ENCODE measurements at places on chromosomes 5 and 9. TPM values are rescaled to one million over a fixed set of nuclear protein-coding genes. Genes with fewer than 3 reads are reported as not detected.

DNA sequence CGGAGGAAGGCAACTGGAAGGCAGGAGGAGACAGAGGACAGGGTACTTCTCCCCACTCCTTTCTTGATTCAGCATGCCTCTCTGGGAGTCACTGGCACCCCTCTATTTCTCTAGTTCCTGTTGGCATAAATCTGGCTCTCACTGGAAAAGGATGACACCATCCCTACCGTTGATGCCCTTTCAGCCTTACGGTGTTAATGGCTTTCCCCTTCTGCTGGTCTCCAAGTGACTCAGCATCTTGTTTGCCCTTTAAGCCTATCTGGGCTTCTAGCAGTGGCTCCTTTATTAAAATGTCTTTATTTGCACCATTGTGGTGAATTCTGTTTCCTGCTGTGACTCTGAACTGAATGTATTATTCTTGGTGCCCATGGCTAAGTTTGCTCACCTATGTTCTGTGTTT lies 227.3 kb upstream of the GLRA1 start:
- no peak for DNase-seq

GRCh38 chr5:168027007-168027406 lies 264.4 kb upstream of the WWC1 start:
- DNase-seq, result no peak

GRCh38 chr9:136122425-136123383 lies 4.0 kb upstream of the TMEM250 start:
- DNase-seq, result peak; percentile 65

- DNase-seq, result no peak
Observed at GRCh38 chr5:6856653-6857052, 143.4 kb downstream of the TENT4A start.

DNA sequence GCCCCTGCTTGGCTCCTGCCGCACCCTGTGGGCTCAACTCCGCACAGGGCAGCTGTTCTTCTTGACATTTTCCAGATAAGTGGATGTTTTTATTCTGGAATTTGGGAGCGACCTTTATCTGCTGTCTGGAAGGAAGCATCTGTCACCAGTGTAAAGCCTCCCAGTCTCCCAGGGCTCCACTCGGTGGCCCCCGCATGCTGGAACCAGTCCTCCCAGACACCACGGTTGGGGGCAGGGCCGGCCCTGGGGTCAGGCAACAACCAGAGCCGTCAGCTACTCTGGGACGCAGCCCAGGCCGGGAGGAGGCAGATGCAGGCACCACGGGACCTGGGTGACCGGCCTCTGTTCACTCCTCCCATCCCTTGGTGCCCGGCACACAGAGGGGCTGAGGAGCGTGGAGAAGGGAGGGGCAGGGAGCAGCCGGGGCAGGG lies 92.8 kb upstream of the ADAMTS2 start:
- DNase-seq, result no peak

DNA sequence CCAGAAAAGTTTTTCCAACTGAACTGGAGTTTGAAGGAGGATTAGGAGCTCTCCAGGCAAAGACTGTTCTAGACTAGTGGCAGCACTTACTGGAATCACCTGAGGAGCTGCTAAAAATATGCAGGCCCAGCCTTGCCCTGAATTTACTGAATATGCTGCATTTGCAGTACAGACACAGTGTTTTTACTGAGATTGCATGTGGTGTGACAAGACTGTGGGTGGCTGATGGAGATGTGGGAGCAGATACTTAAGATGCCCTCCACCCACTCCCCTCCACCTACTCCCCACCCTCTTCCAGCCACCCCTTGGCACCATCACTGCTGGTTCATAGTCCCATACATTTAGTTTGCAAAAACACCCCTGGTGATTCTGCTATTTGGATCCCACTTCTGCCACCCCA lies 64.1 kb upstream of the HRH2 start:
- no peak for DNase-seq

DNA sequence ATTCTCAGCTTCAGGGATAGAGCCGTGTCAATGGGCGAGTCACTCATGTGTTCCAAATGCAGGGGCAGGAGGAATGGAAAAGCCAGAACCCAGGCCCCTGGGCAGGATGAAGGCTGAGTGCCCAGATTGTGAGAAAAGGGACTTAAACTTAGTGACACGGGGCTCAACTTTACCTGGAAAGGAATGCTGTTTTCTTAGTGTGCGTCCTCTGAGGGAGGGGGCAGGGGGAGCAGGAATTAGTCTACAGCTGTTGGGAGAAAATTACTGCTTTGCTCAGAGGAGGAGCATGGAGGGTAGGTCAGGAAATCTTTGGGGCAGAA lies 14.6 kb downstream of the HK3 start:
- DNase-seq, result no peak

DNA sequence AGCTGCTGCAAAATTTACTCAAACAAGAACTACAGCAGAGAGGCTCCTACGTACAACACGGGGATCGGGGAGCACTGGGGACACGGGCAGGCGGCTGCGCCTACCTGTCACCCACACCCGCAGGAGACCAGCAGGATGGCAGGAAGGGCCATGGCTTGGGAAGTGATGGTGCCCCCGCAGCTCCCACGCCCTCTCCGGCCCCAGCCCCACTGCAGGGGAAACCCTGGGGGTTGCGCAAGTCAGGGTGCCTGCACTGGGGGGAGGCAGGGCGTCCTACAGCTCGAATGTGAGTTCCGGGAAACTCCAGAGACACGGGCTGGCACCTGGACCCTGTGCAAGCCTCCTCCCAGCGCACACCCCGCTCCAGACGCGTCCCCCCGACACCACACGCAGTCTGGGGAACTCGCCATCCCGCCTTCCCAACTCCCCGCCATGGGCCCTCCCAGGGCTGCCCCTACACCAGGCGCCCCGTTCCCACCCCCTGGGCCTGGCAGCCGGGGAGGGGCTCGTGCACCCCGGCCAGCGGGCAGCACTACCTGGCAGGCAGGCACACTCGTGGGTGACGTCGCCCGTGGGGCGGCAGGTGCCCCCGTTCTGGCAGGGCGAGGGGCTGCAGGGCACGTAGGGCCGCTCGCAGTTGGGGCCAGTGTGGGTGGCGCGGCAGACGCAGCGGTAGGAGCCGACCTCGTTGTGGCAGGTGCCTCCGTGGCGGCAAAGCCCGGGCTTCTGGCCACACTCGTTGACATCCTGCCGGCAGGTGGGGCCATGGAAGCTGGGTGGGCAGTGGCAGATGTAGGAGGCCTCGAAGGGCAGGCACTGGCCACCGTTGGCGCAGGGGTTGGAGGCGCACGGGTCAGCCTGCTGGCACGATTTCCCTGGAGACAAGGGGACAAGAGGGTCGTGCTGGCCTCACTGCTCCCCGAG lies 23.3 kb downstream of the NOTCH1 start:
- DNase-seq, result no peak

DNA sequence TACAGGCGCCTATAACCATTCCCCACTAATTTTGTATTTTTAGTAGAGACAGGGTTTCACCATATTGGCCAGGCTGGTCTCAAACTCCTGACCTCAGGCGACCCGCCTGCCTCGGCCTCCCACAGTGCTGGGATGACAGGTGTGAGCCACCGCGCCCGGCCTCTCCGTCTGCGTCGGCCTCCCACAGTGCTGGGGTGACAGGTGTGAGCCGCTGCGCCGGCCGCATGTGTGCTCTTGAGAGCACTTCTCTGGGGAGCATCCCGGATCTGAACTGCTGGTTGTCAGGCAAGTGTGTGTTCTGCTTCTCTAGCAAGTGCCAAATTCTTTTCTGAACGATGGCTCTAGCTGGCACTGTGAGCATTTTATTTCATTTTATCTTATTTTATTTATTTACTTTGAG lies 3.7 kb upstream of the ENTPD2 start:
- no peak for DNase-seq

GRCh38 chr9:121269642-121270254 lies 1.8 kb downstream of the GSN start:
- no peak for DNase-seq

- DNase-seq, result peak; percentile 89
Observed at GRCh38 chr5:150217873-150218692, 28.2 kb downstream of the SLC6A7 start.

Gene PCDHA1
- polyA plus RNA-seq, result not detected

Gene ENTPD2
- polyA plus RNA-seq, result 14.9 TPM

Gene PCDHA12
- 0.04 TPM for polyA plus RNA-seq

Gene FOXD4L3
- polyA plus RNA-seq, result not detected

Gene SLC25A2
- not detected for polyA plus RNA-seq

Gene PRLR
- 0.47 TPM for polyA plus RNA-seq

Gene OLFML2A
- polyA plus RNA-seq, result 134 TPM

Gene GDA
- 0.44 TPM for polyA plus RNA-seq

Measured in muscle of arm (tissue), 14 donors.